ENCODE measurements at places on chromosomes 12 and 14.

DNA sequence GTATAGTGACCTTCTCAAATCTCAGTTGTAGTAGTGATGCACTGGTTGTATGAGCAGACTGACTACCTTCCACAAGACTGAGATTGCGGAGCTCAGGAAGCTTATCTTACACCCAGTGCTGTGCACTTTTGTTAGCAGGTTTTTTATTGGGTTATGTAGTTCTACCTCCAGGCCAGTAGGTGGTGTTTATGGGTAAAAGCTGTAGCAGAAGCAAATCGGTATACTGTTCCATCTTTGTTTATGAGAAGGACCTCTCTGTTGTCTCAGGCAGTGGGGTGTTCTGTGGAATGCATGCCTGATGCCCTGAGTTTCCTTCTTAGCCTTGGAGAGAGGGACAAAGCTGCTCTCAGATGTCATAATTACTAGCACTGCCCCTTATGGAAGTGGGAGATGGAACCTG lies 217.8 kb downstream of the LRFN5 start:
- DNase-seq: no peak

DNA sequence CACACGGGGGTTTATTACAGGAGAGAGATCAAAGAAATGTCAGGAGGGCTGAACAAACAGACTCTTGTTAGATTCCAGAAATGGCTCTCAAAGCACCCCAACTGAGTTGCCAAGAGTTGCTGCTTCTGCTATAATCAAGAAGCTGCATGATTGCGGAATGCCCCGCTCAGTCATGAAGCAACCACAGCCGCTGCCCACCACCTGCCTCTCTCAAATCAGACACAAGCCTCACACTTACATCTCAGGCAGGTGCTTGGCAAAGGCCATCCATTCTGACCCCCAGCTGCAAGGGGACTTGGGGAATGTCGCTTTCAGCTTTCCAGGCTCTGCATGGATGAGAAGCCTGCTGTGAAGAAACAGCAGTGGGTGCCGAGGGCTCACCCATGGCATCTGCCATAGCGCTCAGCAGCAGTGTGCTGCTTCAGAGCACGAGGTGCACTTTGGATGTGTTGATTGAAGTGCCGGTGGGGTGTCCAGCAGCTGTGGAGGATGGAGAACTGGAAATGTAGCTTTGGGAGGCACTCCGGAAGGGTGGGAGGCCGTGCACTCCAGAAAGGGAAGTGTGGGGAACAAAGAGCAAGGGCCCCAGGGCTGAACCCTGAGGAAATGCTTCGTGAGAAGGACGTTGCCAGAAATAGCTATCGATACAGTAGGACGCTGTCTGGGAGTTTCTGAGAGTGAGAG lies 37.7 kb downstream of the LRRC74A start:
- no peak for DNase-seq

- no peak for DNase-seq
Observed at GRCh38 chr14:77151918-77152588, 10.5 kb upstream of the ZDHHC22 start.

DNA sequence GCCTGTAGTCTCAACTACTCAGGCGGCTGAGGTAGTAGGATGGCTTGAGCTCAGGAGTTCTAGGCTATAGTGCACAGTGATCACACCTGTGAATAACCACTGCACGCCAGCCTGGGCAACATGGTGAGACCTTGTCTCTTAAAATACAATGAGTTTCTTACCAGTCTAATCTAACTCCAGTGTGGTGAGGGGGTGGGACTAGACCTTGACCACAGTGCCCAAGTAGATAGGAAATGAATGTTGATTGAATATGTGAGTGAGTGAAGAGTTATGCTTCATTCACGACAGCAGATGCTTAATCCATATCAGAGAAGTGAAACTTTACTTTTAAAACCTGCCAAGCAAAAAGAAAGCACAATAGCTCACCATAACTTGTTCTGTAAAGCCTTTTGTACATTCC lies 11.2 kb upstream of the AK7 start:
- no peak for DNase-seq

DNA sequence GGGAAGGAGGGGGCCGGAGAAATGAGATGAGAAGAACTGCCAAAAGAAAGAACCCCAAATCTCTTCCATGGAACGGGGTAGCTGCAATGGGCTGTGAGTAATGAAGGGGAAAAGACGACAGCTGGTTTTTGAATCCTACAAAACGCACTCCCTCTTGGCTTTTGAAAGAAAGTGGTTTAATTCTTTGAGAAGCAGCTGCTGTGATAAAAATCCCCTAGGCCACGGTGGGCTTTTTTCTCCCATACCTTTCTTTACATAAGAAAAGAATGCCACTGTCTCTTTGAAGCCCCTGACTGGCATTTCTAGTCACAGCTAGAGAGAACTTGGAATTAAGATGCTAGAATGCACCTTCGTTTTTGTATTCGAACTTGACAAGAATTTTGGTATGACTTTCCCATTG lies 486.1 kb downstream of the GLT1D1 start:
- no peak for DNase-seq

- no peak for DNase-seq
Observed at GRCh38 chr12:32558903-32559302, 120.2 kb upstream of the DNM1L start.

DNA sequence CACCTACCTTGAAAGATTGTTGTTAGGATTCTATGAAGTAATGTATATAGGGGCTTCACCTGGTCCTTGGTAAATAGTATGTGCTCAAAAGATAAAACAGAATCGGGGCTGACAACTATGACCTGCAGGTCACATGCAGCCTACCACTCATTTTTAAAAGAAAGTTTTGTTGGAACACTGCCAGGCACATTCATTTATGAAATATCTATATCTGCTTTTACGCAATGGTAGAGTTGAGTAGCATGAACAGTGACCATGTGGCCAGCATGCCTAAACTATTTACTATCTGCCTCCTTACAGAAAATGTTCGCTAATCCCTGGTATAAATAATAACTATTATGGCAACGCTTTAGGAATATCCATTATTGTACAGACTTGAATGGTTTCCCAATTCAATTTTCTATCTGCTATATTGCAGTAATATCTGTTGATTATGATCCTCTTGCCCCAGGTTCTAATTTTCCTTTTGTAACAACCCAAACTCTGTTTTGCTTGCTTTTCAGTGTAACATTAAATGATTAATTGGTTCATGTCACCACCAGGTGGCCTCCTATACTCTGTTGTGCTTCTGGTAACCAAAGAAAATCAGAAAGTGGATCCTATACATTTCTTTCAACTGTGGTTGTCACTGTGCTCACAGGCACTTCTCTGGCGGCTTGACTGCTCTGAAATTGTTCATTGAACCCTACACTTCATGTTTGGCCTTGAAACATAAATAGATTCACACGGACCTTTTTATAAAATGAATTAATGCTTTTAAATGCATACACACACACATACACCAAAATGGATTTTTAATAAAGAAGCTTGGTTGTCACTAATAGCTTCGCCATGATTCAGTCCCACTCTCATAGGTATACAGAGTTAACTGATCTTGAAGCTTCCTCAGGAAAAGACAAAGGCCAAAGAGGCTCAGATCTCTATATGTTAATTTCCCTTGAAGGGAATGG lies 227.7 kb upstream of the NPAS3 start:
- no peak for DNase-seq

DNA sequence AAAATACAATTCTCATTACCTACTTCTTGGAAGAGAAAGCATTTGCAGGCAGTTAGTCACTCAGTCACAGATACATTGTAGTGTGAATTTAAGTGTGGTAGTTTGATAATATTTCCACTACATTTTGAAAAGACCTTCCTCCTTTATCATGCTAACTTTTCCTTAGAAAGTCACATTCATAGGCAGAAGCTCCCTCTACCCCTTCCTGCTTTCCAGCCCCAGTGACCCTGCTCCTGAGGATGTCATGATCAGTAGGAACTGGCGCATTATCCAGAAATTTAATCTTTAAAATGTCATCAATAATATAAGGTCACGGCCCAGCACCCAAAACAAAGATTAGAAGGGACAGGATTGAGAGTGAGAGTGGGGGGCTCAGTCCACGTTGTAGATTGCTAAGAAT lies 707.4 kb upstream of the STXBP6 start:
- DNase-seq: no peak

DNA sequence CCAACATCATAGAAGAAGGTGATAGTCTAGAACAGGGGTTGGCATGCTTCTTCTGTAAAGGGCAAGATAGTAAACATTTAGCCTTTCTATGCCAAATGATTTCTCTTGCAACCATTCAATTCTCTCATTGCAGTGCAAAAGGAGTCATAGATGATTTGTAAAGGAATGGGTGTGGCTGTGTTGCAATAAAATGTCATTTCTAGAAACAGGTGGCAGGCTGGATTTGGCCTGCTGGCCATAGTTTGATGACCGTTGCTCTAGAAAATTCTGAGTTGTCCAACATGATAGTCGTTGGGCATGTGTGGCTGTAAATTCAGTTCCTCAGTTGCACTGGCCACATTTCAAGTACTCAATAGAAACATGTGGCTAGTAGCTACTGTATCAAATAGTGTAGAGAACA lies 21.7 kb downstream of the SMCO2 start:
- DNase-seq: no peak

DNA sequence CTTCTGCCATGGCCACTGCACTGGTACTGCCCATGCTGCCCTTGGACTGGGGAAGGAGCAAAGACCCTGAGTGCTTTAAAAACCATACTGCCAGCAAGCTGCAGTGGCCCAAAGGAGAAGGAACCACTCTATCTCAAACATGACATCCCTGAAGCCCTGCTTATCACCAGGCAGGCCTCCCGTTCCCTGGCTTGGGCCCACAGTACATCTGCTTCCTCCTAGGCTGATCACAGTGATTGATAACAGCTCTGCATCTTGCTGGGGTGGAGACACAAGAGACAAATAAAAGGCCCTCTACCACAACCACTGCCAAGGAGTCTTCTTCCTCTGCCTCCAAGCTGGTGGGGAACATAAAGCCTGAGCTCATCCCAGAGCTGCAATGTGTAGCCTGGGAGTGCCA lies 567.5 kb downstream of the TRHDE start:
- DNase-seq: no peak
